ENCODE measurements at places on chromosomes 7 and 10. TPM values are rescaled to one million over a fixed set of nuclear protein-coding genes. Genes with fewer than 3 reads are reported as not detected.

- DNase-seq, result no peak
These were observed 59.4 kb upstream of the ASAH2 start for GRCh38 chr10:50310560-50311174.

- no peak for DNase-seq
These were observed 79.4 kb upstream of the PCGF5 start for GRCh38 chr10:91140995-91141549.

GRCh38 chr7:155490697-155491628 is 33.0 kb downstream of the EN2 start:
- DNase-seq, result no peak

DNA sequence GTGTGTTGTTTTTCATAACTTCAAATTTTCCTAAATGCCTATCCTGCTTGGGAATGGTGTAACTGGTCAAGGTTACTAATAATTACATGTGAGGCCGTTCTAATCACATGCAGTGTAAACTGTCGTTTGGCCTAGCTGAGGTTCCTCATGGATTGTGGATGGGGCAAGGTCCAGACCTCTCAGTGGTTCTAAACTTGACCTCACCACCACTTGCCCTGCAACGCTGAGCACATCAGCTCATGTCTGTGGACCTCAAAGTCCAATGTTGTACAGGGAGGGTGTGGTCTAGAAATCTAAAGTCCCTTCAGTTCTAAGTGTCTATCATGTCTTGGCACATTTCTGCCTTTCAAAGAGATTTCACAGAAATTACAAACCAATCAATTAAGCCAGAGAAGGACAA is 15.6 kb downstream of the RBP3 start:
- DNase-seq, result no peak

SPDYE9 gene
- polyA plus RNA-seq, result 0.87 TPM

DNA sequence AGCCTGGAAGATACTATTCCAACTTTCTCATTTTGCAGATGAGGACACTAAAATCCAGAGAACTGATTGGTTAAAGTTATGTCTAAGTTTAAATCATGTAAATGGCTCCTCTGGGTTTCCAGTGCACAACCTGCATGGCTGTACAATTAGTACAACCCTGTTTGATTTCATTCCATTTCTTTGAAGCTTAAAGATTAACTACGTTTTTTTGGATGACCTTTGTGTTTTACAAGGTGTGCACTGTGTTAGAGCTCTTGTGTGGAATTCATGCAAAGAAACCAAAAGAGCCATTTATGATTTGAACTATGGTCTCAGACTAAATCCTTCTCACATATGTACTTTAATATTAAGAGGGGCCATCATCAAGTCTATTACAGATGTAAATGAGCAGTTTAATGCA is 149.5 kb downstream of the TMEM168 start:
- no peak for DNase-seq

- DNase-seq, result no peak
These were observed 128.0 kb downstream of the ARL4A start for GRCh38 chr7:12815426-12815825.

NPC1L1 gene
- polyA plus RNA-seq, result 0.21 TPM

DNA sequence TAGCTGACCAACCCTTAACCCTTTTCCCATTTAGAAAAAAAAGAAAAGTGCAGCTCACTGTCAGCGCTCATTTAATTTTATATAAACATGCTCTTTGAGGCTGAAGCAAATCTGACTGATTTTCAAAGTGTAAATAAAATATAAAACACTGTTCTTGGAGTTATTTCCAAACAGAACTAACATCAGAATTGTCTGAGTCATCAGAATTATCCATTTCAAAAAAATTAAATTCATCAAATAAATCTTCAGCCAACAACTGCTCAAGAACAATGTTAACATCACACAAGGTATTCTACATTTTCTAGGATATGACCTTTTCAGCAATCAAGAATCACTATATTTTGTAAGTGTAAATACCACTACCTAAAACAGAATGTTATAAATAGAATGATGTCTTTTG is 93.6 kb downstream of the MAGI2 start:
- no peak for DNase-seq

- no peak for DNase-seq
These were observed 85.6 kb upstream of the FGFR2 start for GRCh38 chr10:121683816-121684215.

GJD4 gene
- polyA plus RNA-seq, result not detected

FEZF1 gene
- polyA plus RNA-seq, result not detected
